ENCODE measurements at places on chromosomes 6 and 20. TPM values are rescaled to one million over a fixed set of nuclear protein-coding genes. Genes with fewer than 3 reads are reported as not detected.

The SALL4 gene
- 13.6 TPM for polyA plus RNA-seq

The ZBTB12 gene
- 0.62 TPM for polyA plus RNA-seq

The FOXC1 gene
- 1.8 TPM for polyA plus RNA-seq

The PTP4A1 gene
- polyA plus RNA-seq: 65.8 TPM

DNA sequence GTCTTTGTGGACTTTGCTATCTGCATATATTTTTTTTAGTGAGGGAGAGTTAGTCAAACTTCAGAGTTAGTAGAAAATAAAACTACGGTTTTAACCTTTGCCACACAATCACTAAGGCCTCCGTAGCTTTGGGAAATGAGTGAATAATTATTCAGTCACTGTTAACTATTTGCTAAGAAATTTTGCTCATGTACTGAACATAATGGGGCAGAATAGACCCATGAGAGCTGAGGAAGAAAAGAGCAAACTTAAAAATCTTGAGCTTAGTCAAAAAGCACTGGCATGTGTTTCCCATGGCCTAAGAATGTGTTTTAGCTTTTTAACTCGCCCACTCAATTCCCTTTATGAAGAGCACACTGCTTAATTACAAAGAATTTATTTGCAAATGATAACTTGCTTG lies 60.4 kb upstream of the SUPT3H start:
- no peaks in the 10 kb centered on the region for H3K36me3 ChIP-seq
- DNase-seq: no peak
- H3K4me3 ChIP-seq: no peak overlapping the region
- no peaks in the 10 kb centered on the region for H3K4me1 ChIP-seq
- H3K27ac ChIP-seq: no peak overlapping the region
- H3K27me3 ChIP-seq: no peaks in the 10 kb centered on the region

- H3K27me3 ChIP-seq: no peaks in the 10 kb centered on the region
- no peak overlapping the region for H3K4me3 ChIP-seq
- H3K36me3 ChIP-seq: no peaks in the 10 kb centered on the region
- H3K4me1 ChIP-seq: no peaks in the 10 kb centered on the region
These were observed 1007.9 kb upstream of the CITED2 start for GRCh38 chr6:140382355-140382754.

GRCh38 chr6:113089056-113089455 lies 741.9 kb downstream of the RFPL4B start:
- no peaks in the 10 kb centered on the region for H3K36me3 ChIP-seq
- DNase-seq: no peak
- H3K27ac ChIP-seq: no peak overlapping the region
- H3K27me3 ChIP-seq: no peaks in the 10 kb centered on the region
- H3K4me1 ChIP-seq: no peaks in the 10 kb centered on the region

DNA sequence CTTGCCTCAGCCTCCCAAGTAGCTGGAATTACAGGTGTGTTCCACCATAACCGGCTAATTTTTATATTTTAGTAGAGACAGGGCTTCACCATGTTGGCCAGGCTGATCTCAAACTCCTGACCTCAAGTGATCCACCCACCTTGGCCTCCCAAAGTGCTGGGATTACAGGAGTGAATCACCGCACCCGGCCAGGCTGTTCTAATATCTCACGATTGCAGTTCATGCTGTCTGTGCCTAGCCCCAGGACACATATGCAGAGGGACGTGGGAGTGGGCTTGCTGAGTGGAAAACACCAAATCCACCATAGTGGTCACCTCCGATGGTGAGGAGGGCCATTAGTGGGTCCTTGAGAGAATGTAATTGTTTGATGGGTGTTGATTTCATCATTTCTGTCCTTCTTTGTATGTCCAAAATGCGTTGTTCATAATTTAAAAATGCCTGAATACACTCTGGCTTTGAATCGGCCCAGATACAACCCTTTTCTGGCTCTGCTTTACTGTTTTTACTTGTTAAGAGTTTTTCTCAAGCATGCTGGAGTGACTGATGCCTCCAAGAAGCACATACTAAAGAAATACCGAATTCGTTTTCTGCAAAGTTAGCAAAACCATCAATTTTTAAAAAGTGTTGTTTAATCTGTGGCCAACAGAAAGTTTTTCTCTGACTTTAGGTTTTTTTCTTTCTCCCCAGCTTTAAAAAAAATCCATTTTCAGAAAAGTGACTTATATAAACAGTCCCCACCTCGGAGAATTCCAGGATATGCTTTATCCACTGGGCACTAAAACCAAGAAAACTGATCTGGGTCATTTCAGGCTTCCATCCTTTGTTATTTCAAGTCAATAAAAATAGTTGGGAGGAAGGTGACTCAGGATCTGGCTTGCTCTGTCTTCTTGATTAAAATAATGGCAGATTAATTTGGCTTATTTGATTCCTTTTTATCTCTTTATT lies 18.8 kb upstream of the RALGAPA2 start:
- DNase-seq: no peak
- no peaks in the 10 kb centered on the region for H3K27me3 ChIP-seq
- H3K27ac ChIP-seq: no peak overlapping the region
- no peaks in the 10 kb centered on the region for H3K36me3 ChIP-seq

DNA sequence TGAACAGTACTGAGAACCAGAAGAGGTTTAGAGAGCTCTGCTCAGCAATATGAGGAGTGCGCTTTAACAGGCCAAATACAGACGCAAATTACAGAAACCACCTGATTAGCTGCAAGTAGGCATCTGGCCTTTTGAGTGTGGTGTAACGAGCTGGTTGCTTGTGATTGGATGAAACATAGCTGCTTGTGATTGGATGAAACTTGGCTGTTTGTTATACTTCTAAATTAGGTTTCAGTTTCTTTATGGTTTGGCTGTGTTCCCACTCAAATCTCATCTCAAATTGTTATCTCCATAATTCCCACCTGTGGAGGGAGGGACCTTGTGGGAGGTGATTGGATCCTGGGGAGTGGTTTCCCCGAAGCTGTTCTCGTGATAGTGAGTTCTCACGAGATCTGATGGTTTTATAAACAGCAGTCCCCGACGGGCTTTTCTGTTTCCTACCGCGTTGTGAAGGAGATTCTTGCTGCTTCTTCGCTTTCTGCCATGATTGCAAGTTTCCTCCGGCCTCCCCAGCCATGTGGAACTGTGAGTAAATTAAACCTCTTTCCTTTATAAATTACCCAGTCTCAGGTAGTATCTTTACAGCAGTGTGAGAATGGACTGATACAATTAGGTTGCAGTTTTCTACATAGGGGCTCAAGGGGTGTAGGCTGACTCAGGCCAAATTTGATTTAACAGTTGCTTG lies 655.9 kb upstream of the MAN1A1 start:
- H3K4me3 ChIP-seq: no peak overlapping the region
- H3K27me3 ChIP-seq: no peaks in the 10 kb centered on the region
- DNase-seq: no peak
- H3K27ac ChIP-seq: no peak overlapping the region
- H3K4me1 ChIP-seq: no peaks in the 10 kb centered on the region
- no peaks in the 10 kb centered on the region for H3K36me3 ChIP-seq

GRCh38 chr20:48737434-48738093 lies 90.2 kb downstream of the PREX1 start:
- H3K4me1 ChIP-seq: peaks cover 12% of the 10 kb centered on the region
- peak overlapping the region; percentile 74 for H3K27ac ChIP-seq
- no peaks in the 10 kb centered on the region for H3K27me3 ChIP-seq
- no peaks in the 10 kb centered on the region for H3K36me3 ChIP-seq
- H3K4me3 ChIP-seq: no peak overlapping the region
- no peak for DNase-seq

Data from cardiac muscle cell (in vitro differentiated cells and primary cell).